SK-N-DZ (cell line): ENCODE measurements at places on chromosomes 6 and 20.

GRCh38 chr6:144087789-144088426, 7.5 kb downstream of the SF3B5 start:
- DNase-seq: no peak

DNA sequence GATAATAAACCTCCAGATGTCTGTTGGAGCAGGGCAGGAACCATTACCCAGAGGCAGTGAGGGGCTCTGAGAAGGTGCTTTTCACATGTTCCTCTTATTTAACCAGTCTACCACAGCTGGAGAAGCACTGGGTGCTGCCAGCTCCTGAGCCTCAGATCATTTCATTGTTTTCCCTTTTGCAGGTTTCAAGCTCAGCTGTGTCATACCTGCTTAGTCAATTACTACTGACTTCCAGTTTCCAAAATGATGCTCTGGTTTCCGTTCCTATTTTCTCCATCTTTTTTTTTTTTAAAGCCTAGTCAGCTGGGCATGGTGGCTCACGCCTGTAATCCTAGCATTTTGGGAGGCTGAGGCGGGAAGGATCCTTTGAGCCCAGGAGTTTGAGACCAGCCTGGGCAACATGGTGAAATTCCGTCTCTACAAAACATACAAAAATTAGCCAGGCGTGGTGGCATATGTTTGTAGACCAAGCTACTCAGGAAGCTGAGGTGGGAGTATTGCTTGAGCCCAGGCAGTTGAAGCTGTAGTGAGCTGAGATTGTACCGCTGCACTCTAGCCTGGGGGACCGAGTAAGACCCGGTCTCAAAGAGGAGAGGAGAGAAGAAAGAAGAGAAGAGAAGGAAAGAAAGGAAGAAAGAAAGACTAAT, 6.7 kb downstream of the FLOT1 start:
- DNase-seq: no peak

- peak; percentile 88 for DNase-seq
Measured at GRCh38 chr20:37534401-37535157, 6.9 kb upstream of the BLCAP start.

GRCh38 chr6:69647726-69648125, 149.1 kb downstream of the LMBRD1 start:
- no peak for DNase-seq

DNA sequence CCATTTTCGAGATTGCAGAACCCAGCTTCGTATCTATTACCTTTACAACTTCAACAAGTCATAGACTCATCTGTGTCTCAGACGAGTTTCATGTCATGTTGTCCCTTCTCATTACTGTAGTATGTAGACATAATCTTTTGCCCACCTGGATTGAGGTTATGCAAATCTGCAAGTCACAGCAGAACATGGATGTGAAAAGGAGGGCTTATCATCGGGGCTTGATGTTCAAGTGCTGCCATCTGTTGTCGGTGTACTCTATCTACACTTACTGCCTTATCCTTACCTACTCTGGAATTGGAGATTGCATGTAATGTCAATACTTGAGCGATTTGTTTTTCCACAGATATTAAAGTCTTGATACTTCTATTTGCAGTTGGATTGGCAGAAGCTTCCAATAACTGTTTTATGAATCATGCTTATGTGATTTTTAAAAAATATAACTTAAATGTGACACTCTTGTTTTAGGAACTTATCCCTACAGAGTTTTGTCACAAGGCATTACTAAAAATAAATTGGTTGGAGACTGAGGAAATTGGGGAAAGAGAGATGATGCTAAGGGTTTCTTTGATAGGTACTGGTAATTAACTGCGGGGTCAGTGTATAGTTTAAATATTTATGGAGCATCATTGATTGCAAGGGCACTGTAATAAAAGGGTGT, 3.0 kb upstream of the GOPC start:
- DNase-seq: peak; percentile 70

DNA sequence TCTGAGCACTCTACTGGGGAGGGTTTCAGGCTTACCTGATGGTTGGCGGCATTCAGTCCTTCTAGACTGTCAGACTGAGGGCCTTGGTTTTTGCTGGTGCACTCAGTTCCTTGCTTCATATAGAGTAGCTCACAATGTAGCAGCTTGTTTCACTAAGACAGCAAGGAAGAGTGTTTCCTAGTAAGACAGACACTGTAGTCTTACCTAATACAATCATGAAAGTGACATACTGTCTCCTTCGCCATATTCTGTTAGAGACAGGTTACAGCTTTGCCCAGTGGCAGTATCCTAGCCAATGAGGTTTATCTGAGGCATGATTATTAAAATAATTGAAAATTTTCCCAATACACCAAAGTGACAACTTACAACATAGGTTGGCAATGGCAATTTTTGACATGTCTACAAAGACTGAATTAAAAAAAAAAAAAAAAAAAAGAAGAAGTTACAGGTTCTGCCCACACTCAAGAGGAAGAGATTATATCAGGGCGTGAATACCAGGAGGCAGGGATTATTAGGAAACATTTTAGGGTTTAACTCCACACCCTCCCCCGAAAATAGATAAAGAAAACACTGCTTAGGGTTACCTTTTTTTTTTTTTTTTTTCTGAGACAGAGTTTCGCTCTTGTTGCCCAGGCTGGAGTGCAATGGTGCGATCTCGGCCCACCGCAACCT, 66.8 kb downstream of the SCAND1 start:
- DNase-seq: no peak

DNA sequence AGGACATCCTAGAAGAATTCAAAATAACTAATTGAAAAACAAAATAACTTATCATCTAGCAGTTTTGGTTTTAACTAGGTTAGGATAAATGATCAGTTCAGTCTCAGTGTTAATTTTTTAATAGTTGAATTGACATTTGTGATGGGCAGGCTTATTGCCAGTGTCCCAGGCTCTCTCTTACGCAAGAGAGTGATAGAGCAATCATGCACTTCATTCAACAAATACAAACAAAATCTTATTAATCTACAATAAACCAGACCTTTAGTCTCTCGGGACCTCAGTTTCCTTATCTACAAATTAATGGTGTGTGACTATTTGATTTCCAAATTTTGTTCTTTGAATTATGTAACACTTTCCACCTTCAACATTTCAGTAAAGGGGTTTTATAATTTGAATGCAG, 385.9 kb upstream of the JAG1 start:
- DNase-seq: no peak

- no peak for DNase-seq
Measured at GRCh38 chr20:13396826-13397225, 175.8 kb downstream of the ISM1 start.

GRCh38 chr20:63580796-63581461, 6.9 kb upstream of the HELZ2 start:
- peak; percentile 59 for DNase-seq

DNA sequence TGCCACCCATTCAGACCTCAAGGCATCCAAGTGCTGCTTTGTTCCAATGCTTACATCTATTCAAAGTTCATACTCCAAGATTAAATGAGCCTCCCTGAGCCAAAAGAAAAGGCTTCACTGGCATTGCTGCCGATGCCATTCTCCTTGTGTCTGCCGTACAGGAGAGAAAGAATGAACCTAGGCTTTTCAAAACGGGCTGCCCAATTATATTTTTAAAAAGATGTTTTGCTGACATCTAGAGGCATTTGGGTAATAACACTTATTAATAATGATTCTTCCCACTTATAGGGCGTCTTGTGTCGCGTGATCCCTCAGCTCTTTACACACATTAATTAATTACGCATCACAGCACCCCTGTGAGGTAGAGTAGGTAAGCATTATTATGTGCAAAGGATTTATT, 545.6 kb downstream of the PKHD1 start:
- DNase-seq: no peak

DNA sequence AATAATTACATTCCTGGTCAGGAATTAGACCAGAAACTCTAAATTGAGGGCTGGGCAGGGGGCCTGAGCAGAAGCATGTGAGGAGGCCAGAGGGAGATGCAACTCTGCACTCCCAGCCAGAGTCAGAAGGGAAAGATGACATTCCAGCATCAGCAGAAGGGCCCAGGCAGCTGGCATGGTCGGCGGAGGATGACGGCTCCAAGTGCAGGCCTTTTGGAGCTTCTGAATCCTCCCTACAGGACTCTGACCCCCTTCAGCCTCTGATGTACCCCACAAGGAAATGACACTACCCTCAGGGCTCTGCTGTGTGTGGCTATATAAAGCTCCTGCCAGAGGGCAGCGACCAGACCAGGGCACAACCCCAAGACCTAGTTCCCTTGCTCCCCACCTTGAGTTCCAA, 1.9 kb downstream of the LRFN2 start:
- no peak for DNase-seq

- DNase-seq: no peak
Measured at GRCh38 chr20:50506270-50506579, 4.0 kb upstream of the PTPN1 start.

- DNase-seq: peak; percentile 89
Measured at GRCh38 chr6:21596145-21596948, 2.8 kb downstream of the SOX4 start.

GRCh38 chr6:52271852-52272460, 12.6 kb downstream of the MCM3 start:
- no peak for DNase-seq

GRCh38 chr6:90284236-90285041, 12.2 kb downstream of the BACH2 start:
- no peak for DNase-seq

DNA sequence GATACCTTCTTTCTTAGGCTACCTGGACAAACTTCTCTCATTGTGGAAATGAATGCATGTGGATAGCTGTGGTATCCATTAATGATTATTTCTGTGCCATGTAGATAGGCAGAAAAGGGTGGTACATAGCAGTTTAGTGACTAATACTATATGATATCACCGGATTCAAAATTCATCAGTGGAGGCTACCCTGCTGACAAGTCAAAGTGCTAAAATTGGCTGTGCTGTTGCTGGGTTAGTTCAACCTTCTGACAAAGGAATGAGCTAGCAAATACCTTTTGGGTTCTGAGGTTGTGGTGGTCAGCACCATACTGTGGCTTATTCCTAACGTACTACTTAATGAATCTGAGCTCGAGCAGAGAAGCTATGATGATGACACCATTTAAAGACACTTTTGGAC, 109.1 kb downstream of the TFAP2B start:
- no peak for DNase-seq

GRCh38 chr6:44123544-44123943, 3.7 kb downstream of the MRPL14 start:
- DNase-seq: no peak

- no peak for DNase-seq
Measured at GRCh38 chr6:63487103-63487813, 85.0 kb upstream of the LOC128125822 start.

DNA sequence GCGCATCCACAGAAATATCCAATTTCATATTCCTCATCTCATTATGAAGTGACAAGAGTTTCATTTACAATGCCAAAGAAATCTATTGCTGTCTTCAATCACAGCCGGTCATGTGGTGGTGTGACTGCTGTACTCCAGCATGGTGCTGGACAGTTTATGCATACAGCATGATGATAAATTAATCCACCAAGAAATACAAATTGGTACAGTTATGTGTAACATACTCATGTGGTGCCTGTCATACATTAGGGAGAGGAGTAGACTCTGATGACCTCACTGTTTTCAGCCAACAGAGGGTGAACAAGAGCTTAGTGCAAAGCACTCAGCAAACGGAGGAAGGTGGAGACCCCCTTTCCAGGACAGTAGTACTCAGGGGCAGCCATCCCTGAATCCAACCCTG, 178.4 kb upstream of the SYNDIG1 start:
- no peak for DNase-seq

DNA sequence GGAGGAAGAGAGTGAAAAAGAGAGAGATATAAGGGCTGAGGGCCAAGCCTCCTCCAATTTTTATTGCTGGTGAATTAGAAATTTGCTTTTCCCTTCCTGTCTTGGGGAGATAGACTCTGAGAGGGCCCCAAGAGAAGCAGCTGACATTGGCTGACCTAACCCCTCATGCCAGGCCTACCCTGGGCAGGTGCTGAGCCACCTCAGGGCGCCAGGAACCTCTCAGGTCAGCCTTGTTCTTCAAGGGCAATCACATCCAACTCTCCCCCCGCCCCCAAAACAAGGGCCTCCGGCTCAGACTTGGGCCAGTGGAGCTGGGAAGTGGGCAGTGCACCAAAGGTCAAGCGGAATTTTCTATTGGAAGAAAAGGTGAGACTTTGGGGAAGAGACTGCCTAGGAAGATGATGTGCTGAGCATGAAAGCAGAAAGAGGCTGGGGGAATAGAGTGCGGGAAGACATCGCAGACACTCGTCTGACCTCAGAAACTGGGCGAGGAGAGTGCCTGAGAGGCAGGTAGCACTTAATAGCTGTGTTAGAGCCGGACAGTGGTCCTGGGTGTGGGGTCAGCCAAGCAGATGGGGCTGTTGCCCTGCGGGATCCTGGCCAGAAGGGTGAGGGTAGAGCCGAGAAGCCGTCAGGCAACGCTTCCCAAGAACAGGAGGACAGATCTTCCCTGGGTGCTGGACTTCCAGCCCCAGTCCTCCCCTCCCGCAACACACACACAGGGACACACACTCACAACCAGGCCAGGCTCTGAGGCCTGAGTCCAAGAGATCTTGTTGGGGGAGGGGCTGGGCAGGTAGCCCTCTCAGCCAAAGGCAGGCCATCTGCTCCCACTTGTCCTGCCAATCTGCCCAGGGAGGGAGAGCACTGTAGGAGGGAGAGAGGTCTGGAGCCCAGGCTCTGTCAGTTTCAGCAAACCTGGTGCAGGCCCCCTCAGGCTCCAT, 3.7 kb upstream of the FASTKD5 start:
- DNase-seq: no peak
